ENCODE measurements at places on chromosomes 4 and X.

DNA sequence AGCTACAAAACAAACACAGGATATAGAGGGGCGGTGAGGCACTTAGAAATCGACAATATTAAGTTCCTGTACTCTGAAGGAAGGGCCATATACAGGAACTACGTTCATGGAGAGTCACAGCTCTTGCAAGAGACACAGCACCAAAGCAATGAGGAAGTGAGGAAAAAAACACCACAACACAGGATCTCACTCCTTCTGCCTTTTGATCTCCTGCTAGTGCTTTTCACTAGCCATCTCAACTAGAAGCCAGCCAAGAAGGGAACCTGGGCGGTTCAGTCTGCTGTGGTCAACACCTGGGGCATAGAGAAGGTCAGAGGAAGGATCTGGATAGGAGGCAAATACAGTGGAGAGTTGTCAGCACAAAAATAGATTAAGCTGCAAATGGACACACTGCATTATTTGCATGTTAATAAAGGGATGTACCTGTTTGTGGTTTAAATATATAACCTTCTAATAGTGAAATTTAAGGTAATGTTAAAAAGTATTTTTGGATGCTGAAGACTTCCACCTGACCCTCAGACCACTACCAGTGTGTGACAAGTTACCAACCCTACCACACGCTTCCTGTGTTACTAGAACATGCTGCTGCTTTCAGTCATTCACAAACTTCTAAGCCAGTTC is 104.6 kb downstream of the DTHD1 start:
- DNase-seq = no peak

DNA sequence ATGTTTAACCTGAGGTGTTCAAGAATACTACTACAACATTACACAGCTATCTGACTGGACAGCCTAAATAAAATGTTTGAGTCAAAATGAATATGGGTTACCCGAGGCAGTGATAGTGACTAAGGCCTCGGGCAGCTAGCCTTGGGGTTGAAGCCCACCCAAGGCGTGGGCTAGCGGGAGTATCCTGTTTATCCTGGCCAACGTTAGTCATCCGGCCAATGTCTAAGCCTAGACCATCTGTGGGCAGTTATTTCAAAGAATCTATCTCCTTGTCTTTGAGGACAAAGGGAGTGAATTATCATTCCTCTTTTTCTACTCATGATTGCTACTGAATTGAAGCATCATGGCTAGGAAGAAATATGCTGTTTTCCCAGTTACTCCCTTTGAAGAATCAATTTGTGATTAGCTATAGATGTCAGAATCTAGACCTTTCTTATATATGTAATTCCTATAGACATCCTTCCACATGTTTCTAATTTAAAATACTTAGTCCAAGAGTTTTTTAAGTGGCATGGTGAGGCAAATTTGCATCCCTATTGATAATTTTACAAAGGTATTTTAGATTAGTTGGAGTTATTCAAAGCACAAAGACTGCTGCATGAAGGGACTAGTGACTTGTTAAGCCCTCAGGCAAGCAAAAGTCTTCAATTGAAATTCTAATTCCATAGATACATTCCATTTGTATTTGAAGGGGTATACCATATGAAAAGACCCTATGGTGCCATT is 6.0 kb upstream of the PDGFC start:
- DNase-seq = no peak

DNA sequence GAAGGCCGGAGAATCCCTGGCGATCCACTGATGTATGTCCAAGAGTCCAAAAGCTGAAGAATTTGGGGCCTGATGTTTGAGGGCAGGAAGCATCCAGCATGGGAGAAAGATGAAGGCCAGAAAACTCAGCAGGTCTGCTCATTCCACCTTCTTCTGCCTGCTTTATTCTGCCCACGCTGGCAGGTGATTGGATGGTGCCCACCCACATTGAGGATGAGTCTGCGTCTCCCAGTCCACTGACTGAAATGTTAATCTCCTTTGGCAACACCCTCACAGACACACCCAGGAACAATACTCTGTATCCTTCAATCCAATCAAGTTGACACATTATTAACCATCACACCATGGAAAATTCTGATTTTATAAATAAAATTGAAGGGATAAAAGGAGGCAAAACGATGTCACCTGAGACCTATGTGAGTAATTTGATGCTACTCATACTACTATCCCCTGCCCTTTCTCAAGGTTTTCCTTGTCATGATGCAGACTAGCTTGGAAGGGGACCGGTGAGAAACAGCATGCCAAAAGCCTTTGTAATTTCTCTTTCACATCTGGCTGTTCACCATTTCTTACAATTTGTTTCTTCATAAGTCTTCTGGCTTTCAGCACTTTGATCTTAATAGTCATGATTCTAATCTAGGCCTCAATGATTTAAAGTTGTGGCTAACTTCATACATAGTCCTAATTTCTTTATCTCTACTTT is 9.7 kb upstream of the PYURF start:
- no peak for DNase-seq

- no peak for DNase-seq
Observed at GRCh38 chr4:86845593-86845992, 3.6 kb downstream of the SLC10A6 start.

DNA sequence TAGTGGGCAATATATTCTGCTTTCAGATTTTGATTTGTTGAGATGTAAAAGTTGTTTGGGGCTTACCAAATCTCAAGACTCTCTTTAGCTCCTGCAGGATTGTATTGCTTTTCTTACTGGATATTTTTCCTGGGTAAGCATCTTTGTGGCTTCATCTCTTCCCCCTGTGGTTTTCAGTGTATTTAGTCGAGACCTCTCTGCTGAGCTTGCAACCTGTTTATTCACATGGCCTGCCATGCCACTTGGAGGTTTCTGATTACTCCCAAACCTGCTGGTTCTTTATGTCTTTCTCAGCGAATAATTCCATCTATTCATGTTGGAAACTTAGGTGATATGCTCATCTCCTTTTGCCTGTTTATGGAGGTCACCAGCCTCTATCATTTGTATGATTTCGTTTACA is 10.9 kb downstream of the CCNG2 start:
- DNase-seq = no peak

DNA sequence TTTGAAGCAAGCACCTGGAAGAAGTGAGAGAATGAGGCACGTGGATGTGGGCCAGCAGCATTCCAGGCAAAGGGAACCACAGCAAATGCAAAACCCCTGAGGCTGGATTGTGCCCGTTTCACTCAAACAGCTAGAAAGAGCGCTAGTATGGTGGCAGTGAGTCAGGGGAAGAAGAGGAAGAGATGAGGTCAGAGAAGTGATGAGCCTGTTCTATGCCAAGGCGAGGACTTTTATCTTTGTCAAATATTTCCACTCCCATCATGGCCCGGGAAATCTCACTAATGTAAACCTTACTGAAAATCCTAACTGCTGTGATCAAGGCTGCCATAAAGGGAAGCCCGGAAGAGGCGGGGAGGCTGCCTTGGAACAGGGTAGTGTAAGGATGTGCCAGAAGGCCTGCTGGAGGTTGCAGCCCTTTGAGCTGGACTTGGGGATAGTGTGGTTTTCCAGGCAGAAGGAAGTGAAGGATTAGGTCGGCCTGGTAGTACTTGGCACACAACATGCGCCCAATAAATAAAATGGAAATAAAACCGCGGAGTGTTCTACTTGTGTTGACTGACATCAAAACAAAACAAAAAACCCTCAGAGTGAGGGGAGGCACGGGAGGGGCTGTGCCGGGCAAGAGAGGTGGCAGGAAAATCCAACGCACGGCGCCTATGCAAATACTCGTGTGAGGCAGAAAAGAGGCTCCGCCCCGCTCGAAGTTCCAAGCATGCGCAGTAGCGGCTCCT is 1.2 kb upstream of the CDK16 start:
- no peak for DNase-seq

DNA sequence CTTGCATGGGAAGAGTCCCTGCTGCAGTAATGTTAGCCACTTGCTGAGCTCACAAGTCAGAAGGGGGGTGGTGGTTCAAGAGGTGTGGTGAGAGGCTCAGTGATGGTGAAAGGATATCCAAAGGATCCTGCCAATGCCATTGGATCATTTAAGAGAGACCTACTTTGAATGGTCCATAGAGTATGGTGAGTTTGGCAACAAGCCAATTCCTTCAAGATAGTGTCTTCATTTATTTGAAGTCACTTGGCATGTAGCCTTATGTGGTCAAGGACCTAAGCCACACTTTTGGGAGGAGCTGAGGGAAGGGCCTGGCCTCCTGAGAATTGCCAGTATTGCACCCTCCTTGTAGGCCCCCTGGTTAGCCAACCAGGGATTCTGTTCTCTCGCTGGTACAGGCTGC is 87.9 kb downstream of the TSPAN7 start:
- DNase-seq = no peak

DNA sequence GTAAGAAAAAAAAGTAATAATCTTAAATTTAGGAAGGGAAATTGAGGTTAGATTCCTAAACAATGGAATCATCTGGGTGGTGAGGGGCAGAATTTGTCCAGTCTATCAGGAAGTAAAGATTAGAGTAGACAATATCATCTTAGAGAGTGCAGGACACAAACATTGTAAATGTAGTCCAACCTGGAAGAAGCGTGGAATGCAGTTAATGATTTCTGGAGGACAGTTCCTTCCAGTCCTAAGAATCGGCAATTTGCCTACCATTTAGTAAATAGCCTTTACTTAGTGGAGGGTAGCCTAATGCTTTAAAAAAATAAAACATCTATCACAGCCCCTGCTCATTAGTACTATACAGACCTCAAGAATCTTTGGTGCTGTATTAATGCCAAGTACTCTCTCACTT is 147.5 kb upstream of the TTC29 start:
- no peak for DNase-seq

DNA sequence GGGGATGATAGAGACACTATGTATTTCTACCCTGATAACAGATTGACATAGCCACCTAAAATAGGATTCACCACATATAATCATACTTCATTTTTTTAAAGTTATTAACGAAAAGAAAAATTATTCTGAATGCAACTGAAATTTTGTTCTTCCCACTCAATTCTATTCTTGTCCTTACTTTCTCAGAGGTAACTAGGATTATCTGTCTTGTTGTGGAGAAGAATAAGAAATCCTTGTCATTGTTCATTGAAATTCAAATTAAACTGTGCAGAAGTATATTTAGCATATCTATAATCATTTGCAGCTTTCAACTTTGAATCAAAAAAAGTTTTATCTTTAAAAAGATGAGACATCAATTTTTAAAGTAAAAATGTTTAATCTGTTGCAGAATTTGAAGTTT is 40.4 kb upstream of the PRR27 start:
- no peak for DNase-seq

GRCh38 chr4:36006226-36006625 is 238.1 kb downstream of the ARAP2 start:
- DNase-seq = no peak

- DNase-seq = no peak
Observed at GRCh38 chr4:101125045-101125942, 222.0 kb downstream of the PPP3CA start.

GRCh38 chr4:17103231-17103630 is 204.8 kb upstream of the LDB2 start:
- no peak for DNase-seq

GRCh38 chr4:108031427-108032083 is 41.9 kb downstream of the HADH start:
- DNase-seq = no peak

DNA sequence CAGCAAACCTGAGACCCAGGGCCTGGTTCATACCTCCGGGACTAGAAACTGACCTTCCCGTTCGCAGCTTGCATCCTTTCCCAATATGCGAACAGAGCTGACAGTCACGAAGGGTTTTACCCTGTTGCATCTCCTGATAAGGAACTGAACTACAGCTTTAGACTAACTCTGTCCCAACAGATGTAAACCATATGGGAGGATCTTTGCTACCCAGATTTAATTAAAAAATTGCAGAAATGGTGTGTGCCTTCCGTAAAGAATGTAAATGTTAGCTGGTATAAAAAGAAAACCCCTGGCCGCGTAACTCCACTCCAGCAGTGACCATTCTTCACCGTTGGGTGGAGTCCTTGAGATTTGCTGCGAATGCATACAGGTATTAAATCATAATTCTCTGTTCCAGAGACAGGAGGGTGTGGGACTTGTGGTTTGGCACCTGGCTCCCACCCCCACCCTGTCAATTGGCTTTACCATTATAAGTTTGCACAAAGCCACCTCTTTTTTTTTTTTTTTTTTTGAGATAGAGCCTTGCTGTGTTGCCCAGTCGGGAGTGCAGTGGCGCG is 40.6 kb upstream of the SORCS2 start:
- no peak for DNase-seq

DNA sequence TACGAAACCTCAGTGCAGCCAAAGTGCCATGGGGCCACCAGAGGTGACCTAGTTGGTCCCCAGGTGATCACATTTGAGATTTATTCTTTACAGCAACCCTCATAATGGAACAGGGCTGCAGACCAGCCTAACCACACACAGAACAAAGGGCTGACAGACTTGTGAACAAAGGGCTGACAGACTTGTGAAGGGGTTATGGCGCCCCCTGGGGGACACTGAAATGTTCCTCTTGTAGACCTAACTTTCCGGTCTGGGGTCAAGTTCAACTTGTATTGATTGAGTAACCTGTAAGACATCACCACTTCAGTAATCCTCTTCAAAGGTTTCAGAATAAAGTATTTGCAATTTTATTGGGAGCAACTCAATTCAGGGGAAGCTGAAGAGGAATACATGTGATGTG is 175.9 kb upstream of the RPS6KA3 start:
- DNase-seq = no peak

GRCh38 chr4:40915318-40916217 is 165.8 kb downstream of the NSUN7 start:
- no peak for DNase-seq

DNA sequence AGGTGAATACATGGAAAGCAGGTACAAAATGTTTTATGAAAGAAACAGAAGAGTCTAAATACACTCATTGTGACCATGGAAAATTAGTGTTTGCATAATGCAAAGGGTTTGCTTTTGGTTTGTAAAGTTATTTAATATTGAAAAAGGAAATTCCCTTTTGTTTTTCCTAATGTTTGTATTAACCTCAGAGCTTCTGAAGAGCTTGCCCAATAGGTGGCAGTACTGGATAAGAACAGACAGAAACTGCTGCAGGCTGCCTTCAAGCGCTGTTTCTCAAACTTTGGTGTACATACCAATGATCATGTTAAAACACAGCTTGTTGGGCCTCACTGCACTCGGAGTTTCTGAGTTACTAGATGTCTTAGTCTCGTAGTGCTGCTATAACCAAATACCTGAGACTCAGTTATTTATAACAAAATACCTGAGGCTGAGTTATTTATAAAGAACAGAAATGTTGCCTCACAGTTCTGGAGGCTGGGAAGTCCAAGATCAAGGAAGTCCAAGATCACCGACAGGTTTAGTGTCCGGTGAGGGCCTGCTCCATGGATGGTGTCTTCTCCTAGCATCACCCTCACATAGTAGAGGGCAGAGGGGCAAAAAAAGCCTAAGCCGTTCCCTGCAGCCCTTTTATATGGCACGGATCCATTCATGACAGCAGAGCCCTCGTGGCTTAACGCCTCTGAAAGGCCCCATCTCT is 54.2 kb downstream of the SUPT20HL2 start:
- DNase-seq = no peak

DNA sequence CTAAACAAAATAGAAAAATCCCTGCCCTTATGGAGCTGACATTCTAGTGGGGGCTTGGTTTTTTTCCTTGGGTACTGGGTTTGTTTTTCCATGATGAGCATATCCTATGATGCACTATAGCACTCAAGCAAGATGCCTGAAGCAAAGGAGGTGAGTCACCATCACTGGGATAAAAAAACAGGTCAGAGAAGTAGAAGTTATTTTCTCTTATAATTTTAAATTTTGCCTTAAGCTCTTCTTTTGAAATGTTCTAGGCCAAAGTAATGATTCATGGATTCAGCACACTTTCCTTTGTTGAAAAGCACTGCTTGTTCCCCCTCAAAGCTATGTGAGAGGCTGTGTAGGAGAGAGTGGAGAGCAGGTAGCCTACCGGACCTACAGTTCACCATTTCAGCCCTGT is 15.2 kb upstream of the CXCL2 start:
- DNase-seq = no peak
